Suppressor macrophage treated with lipopolysaccharide for 4 hours (primary cell): ENCODE measurements at places on chromosomes 2 and 18.
A peak's percentile ranks its signal among the peaks of the same experiment; 100 is the strongest.

GRCh38 chr2:142174176-142174575 lies 43.4 kb upstream of the LRP1B start:
- DNase-seq, result no peak

- DNase-seq, result no peak
These were observed 125.2 kb upstream of the LGALSL start for GRCh38 chr2:64328756-64329155.

DNA sequence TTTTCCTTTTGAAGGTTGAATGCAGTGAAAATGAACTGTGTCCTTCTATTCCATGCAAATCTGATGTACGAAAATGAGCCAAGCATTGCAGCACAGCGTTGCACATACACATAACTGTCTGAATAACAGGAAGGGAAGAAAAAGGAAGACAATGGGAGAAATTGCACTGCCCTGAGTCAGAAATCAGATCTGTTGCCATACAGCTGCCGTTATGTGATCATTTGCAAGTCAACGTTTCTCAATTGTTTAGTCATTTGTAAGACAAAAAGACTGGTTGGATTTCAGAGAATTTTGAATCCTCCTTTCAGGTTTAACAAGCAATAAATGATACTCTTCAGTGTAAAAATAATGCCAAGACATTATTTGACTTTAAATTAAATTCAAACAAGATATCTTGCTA lies 284.1 kb downstream of the DSEL start:
- DNase-seq, result peak; percentile 5

- peak; percentile 62 for DNase-seq
These were observed 41.2 kb downstream of the RALBP1 start for GRCh38 chr18:9516437-9517064.

DNA sequence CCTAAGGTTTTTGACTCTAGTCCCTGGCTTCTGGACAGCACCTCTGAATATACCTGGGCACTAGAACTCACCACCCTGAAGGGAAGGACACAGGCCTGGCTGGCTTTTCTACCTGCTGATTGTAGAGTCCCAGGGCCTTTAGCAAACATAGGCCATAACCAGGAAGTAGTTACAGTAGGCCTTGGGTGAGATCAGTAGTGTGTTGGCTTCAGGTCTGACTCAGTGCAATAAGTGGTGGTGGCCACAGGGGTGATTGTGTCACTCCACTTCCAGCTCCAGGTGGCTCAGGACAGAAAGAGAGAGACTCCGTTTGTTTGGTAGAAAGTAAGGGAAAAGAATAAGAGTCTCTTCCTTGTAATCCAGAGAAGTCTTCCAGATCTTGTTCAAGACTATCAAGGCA lies 101.7 kb upstream of the LGALSL start:
- DNase-seq, result no peak

DNA sequence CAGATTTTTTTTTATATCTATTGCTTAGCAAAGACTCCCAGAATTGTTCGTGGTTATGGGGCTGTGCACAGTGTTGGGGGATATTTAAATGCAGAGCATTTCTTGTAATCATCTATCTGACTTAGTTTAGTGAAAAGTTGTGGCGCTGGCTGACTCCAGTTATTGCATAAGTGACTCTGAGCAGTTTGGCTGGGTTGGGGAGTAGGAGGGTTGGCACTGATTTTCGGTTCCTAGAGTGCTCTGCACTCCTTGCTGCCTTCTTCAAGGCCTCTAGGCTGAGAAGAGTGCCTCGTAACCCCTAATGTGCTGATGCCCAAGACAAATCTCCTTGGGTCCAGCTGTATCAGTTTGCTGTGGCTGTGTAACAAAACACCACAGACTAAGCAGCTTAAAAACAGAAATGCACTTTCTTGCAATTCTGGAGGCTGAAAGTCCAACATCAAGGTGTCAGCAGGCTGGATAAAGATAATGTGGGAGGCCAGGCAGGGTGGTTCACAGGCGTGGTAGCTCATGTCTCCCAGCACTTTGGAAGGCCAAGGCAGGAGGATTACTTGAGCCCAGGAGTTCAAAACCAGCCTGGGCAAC lies 6.5 kb upstream of the IMPA2 start:
- DNase-seq, result no peak

- DNase-seq, result no peak
These were observed 91.2 kb upstream of the CREB1 start for GRCh38 chr2:207438414-207439126.

GRCh38 chr2:10412380-10412779 lies 35.7 kb downstream of the ODC1 start:
- peak; percentile 58 for DNase-seq

DNA sequence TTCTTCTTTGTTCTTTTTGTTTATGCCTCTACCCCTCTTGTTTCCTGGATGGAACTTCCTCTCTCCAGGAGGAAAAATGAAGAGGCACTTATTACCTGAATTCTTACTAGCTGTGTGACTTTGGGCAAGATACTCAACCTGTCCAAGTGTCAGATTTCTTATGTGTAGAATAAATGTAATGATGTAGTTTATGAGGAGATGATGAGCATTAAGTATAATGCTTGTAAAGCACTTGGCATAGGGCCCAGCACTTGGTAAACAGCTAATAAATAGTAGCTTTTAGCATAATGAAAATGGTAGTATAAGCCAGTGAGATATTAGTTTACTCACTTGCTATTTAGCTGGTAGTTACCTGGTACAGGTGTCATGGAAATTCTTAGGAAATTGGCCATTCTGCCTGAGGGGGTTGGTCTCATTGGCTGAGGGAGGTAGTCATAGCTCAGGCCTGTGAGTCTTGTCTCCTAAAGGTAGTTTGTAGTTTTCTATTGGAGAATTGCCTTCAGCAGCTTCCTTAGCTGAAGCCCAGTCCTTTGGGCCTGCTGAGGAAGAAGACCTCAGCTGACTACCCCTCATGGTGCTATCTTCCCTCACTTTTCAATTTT lies 133.4 kb upstream of the NABP1 start:
- no peak for DNase-seq

DNA sequence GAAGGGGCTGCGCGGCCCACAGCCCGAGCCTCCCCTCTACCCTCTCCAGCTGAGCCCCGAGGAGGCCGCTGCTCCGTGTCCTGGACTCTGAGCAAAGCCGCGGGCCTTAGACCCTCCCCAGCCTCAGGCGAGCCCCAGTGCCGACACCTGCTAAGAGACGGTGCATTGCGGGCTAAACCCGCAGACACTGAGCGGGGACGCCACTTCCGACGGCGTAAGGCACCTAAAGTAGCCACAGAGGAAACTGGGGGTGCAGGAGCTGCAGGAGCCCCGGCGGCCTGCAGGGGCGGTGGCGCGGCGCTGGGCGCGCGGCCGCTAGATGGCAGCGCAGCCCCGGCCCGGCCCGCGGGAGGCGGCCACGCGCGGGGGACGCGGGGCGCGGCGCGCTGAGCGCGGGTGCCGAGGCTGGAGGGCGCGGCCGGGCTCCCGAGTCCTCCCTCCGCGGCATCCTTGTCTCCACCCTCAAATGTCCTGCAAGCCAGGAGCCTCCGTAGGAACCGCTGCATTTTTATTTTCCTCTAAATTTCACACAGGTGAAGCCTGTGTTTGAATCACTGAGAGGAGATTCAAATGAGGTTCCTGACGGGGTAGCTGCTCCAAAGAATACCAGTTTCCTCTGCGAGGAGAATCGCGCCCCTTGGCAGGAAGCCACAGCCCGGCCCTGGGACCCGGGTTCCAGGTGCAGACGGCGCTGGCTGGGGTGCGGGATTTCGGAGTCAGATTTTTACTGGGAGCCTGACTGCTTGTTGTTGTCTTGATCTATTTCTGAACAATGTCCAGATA lies 650.5 kb downstream of the GALR1 start:
- DNase-seq, result peak; percentile 61

DNA sequence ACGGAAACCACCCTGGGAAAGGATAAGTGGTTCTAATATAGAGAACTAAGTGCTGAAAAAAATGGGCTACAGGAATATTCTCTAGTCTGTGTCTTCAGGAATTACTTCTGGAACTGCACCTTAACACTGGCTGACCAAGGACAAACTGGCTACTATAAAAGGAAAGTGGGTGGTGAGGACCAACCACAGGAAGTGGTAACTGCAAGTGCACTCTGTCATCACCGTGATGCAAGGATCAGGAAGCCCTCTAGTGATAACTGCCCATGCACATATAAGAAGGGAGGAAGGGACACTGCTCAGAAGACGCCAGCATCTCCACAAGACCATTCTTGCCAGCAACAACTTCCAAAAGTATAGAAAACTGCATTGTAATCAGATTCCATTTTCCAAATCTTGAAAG lies 424.4 kb upstream of the RGPD4 start:
- no peak for DNase-seq

GRCh38 chr2:215879331-215879730 lies 134.0 kb downstream of the MREG start:
- no peak for DNase-seq

DNA sequence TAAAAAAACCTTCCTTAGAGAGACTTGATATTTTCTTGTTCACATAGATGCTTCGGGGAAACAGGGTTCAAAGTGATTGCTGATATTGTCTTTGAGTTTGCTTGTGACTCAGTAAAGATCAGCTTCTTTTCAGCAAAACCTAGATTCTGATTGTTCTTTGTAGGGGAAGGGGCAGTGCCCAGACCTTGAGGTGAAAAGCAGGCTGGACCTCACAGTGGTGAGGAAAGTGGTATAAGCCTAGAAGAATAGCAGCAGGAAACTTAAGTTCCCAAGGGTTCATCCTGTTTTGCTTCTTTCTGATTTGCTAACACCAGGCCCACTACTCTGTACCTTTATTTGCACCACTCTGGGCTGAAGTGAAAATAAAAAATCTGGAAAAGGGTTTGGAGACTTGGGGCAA lies 20.9 kb downstream of the UBXN4 start:
- DNase-seq, result no peak

GRCh38 chr2:74873012-74873665 lies 39.2 kb downstream of the HK2 start:
- DNase-seq, result peak; percentile 25

DNA sequence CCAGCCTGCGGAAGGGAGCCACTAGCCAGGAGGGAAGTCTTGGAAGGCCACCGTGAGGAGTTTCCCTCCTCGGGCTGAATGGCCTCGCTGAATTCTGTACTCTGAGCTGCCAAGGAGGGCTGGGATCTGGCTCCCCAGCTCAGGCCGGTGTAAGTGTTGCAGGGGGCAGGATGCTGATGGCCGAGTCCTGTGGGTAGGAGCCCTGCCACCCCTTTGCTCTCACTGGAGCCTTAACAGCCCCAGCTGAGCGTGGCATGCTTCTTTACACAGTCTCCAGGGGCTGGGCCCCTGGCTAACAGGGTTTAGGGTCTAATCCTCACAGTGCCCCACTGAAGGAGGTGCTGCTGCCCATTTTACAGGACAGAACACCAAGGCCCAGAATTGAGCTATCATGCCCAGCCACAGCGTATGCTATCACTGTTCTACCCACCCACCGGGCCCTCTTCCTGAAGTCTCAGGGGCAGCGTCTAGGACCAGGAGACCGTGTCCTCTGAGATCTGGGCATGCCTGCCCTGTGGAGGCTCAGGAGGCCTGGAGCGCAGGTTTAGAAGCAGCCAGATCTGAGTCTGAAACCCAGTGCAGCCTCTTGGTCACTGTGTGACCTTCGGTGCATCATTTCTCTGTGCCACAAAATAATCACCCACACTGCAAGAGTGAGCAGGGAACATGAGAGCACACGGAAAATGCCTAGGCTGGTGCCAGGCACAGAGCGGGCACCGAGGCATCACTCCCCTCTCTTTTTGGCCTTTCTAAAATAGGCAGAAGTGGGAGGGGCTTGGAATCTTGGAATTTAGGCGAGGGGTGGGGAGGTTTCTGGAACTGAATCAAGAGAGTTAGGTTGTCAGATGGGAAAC lies 42.9 kb downstream of the TMEM37 start:
- no peak for DNase-seq

GRCh38 chr2:43073401-43073825 lies 153.0 kb downstream of the ZFP36L2 start:
- DNase-seq, result peak; percentile 26

DNA sequence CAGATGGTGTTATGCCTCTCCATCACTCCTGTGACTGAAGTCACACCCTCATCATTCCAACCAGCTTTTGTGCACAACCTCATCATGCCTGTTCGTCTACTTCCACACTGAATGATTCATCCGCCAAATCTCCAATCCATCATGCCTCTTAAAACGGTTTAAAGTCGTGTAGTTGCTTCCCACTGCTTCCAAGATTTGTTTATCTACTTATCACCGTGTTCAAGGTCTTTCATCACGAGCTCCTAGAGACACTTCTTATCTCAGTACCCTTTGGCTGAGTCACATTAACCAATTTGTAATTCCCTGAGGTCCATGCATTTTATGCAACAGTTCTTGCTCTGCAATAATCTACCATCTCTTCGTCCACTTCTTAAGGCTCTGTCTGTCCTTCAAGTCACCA lies 592.3 kb upstream of the ID2 start:
- DNase-seq, result no peak

GRCh38 chr2:140348826-140349225 lies 1568.6 kb upstream of the NXPH2 start:
- DNase-seq, result no peak

GRCh38 chr18:60870261-60871153 lies 462.7 kb upstream of the CDH20 start:
- no peak for DNase-seq

DNA sequence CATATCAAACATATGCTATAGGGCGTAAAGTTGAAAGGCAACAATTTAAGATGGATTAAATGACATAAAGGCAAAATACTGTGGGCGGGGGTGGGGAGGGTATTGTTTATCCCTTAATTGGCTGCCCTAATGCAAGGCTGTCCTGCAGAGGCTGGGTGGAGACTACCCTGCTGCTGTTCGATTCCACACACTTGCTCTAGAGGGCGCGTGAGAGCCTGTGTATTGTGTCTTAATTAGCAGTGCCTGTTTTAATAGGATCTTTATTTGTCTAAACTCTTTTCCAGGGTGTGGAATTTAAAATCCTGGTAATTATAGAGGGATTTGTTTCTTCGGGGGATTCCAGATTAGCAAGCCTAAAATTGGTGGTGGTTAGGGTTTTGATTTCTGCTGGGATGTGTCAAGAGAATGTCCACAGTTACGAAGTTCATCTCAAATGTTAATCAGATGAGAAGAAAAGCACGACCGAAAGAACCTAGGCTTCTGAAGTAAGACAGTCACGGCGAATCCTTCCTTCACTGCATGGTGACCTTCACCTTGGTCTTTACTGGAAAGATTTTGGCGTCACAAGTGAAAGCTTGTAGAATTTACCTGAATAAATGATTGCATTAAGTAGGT lies 103.5 kb upstream of the MAP3K20 start:
- peak; percentile 62 for DNase-seq

GRCh38 chr18:34801774-34802173 lies 91.7 kb downstream of the DTNA start:
- no peak for DNase-seq

DNA sequence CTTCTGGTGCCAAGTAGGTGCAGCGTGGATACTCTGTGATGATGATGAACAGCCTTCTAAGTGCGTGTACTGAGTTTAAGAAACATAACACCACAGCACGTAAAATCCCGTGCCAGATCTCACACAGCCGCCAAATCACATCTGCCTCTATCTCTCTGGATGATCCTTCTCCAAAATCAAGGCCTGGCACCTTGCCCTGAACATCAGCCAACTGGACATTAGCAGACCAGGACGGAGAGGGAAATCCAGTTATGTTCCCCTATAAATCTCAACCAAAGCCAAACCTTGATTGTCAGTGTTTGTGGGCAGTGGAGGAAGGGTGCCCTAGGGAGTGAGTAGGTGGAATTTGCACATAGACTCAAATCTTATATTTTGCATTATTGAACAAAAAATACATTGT lies 164.3 kb downstream of the MIB1 start:
- no peak for DNase-seq
